Uterus (tissue), 4 donors: ENCODE measurements at places on chromosomes 1 and 21.

DNA sequence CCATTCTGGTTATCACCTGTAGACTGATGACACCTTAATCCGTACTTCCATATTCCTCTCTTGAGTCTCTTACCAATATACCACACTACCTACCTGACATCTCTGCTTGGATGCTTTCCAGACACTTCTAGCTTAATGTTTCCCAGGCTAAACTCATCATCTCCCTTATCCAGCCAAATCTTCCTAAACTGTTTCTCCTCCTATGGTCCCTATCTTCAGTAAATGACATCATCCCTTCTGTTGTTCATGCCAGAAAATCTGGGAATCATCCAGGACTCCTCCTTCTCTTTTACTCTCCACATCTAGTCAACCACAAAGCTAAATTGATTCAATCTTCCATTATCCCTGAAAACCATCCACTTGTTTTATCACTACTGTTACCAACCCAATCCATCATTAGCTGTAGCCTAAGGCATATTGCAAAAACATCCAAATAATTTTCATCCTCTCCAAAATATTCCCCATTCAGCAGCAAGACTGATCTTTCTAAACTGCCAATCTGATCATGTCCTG, 464.1 kb upstream of the BEND5 start:
- DNase-seq: no peak

DNA sequence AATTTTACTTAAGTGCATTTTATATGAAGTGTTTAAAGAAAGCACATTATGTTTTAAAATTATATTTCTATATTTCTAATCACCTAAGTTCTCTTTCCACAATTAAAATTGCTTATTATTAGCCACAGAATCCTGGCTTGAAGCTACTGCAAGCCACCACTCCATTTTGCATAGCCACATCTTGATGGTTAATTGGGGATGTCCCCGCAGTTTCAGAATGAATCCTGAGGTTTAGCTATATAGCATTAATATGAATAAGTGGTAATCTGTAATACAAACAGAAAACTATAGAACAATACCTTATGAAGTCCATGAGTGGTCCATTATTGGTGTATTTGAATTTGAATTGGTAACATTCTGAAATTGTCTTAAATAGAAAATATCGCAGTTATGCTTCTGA, 11.6 kb upstream of the GOLPH3L start:
- DNase-seq: no peak

DNA sequence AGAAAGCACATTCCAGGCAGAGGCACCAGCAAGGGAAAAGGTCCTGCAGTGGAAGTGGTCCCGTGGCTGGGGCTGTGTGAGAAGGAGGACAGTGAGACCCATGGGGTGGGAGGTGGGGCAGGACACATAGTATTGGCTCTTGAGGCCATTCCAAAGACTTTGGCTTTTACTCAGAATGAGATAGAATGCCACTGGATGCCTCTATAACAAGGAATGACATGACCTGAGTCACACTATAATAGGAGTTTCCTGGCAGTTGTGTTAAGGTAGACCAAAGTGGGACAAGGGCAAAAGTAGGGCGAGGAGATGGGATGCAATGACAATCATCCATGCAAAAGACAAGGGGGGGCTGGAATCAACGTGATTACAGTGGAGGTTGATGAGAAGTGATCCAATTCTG, 24.7 kb upstream of the LAMC2 start:
- DNase-seq: no peak

DNA sequence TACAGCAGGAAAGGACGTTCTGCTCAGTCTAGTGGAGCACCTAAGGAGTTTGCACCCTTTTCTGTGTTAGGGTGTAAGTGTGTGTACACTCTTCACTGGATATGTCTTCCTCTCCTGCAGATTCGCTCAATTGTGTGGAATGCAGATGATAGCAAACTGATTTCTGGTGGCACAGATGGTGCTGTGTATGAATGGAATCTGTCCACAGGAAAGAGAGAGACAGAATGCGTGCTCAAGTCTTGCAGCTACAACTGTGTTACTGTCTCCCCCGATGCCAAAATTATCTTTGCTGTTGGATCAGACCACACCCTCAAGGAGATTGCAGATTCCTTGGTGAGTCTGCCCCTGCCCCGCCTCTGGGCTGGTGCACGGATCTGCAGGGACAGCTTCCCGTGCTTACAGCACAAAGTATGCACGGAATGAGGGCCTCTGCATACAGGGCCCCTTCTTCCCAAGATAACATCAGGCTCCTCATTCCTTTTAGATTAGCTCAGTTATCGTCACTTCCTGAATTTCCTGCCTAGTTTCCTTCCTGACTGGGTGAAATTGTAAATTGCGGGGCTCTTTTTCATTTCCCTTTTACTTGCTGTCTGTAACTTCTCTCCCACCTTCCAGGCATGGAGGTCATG, 34.6 kb downstream of the CFAP57 start:
- DNase-seq: no peak

- no peak for DNase-seq
These were observed 31.8 kb downstream of the C1orf87 start for GRCh38 chr1:60041783-60042182.

DNA sequence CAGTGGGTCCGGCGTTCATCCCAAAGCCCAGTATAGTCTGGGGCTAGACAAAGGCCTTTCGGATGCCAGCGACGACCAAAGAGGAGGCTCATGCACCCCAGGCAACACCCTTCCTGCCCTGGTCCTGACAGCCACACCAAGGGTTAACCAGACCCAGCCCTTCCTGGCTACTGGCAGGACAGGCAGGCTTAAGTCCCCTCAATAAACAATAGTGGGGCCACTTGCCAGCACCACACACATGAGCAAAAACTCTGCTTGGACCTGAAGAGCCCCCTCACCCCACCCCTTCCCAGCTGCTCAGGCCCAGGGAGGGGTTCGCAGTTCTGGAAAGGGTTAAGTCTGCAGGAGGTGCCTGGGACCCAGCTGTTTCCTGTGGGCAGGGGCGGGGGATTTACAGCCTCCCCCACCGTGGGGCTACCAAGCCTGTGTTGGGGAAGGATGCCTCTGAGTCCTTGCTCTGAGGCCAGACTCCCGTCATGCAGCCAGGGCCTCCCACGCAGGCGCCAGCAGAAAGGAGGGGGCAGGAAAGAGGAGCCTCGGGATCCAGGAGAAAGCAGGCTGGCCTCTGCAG, 18.2 kb downstream of the PHLDA3 start:
- DNase-seq: peak; percentile 83

GRCh38 chr1:217892750-217893149, 261.6 kb downstream of the SPATA17 start:
- no peak for DNase-seq
